Ammon's horn (tissue), 1 donor: ENCODE measurements at places on chromosomes 6 and 20.

GRCh38 chr6:46323312-46323965 is 152.7 kb upstream of the ENPP5 start:
- peak; percentile 56 for DNase-seq

- no peak for DNase-seq
Observed at GRCh38 chr20:49203011-49203410, 14.9 kb upstream of the STAU1 start.

GRCh38 chr6:30572148-30572547 is 906 bp downstream of the ABCF1 start:
- no peak for DNase-seq

GRCh38 chr6:3239110-3239830 is 11.8 kb upstream of the TUBB2B start:
- DNase-seq = no peak

DNA sequence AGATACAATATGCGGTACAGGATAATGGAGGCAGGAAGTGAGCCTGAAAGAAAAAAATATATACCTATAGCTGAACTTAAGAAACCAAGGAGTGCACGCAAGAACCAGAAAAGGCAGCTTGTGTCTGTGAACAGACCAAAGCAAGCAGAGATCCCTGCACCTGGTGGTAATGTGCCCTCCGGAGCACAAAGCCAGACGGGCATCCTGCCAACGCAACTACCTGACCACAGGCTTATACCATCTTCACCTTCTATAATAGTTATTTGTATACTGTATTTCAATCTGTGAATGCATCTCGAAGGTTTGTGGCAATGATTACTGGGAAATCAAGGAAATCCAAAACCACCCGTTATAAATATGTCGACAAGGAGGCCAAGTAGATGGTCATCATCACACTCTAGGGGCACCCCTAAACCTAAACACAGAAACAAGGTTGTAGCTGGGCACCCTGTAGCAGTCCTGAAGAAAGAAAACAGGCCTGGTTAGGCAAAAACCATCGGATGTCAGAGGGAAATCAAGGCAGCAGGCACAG is 801 bp downstream of the FBXL4 start:
- peak; percentile 20 for DNase-seq

DNA sequence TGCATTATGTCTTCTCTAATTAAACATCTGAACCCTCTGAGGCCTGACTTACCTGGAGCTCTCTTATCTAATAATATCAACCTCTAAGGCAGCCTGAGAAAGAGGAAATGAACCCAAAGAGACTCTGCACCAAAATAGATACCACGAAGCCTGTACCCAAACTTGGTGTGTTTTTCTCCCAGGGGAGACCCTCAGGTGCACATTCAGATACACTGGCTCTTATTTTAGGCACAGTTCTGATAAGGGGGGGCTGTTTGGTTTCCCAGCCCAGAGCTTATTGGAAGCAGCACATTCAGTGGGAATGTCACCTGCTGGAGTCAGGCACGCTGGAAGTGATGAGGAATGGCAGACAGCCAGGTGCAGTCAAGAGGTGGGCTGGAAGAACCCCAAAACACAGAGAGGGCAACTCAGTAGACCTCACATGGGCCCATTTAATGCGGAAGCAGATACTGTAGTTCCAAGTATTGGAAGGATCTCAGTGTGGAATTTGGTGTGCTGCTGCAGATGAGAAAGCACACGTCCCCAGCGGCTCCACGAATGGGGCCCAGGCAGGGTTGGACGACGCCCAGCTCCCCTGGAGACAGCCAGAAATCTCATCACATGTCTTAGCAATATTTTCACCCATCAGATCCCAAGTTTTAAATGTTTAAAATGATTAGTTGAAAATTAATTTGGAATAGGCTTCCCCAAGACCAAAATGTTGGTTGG is 9.7 kb upstream of the CCR6 start:
- DNase-seq = no peak

DNA sequence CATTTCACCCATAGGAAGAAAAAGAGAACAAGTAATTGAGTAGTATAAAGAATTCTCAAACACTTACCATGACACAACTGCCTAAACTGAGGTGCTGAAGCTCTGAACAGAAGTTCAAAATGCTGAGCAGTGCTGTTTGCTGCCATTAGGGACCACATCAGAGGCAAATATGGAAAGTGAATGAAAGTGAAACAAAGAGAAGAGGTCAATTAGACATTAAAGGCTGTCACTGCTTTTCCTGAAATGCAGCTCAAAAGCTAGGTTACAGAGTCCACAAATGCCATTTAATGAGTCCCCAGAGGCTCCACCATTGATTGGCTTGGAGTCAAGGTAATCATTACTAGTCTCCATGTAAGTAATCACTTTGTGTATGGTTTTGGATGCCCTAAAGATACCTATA is 46.1 kb downstream of the POU3F2 start:
- no peak for DNase-seq

GRCh38 chr6:4287811-4288244 is 152.5 kb upstream of the ECI2 start:
- no peak for DNase-seq

DNA sequence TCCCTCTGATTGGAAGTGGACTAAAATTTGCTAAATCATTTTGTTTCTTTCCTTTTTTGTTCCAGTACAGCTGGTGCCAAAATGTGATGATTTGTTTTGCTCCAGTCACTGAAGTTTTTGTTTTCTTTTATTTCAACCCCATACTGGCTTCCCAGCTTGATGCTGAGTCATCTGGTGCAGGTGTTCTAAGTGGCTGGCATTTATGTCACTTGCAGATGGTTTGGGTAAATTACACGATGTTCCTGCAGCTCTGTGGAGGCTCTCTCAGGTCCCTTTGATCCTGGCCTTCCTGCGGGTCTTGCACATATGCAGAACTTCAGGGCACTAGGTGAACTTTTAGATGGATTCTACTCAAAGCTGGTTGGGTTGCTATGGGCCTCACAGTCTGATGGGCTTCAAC is 577.7 kb downstream of the HAO1 start:
- DNase-seq = peak; percentile 3

GRCh38 chr6:1250489-1251197 is 61.3 kb upstream of the FOXQ1 start:
- DNase-seq = no peak

DNA sequence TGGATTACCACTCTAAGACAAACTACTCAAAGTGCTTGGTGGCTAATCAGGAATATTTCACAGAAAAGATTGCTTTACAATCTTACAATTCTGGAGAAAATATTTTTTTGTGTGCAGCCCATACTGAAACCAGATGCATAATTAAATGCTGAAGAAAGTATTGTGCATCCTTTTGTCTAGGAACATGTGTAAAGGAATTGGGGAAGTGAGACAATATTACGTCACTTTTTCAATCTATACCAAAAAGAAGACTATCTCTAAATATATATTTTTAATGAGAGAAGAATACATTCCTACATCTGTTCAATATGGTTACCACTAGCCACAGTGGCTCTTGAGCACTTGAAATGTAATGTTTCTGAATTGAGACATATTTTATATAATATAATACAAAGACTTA is 992.5 kb upstream of the ADGRB3 start:
- no peak for DNase-seq

DNA sequence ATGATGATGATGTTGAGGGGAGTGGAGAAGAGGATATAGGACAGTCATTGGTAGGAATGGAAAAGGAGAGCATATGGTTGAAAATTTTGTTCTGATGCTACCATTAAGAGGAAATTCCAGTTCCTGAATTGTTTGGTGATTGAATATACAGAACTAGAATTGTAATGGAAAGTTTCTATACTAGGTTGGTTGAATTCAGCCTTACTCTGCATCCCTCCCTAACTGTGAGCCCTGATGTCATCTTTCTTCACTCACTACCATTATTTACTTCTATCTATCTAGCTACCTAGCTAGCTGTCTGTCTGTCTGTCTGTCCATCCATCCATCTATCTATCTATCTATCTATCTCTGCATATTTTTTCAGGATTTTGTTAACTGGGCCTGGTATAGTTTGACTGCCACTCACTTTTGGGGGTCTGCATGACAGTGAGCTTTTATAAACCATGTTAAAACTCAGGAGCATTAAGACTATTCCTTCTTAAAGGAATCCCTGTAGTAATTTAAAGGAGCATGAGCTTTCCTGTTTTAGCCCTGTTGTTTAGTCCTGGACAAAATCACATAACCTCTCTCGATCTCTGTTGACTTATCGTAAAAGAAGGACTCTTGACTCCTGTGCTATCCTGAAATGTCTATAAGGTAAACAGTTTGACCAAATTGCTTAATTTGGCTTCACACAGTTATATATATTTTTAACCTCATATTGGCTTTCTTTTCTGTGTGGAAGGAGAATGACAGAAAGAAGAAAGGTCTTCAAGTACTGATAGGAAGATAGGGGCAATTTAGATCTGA is 71.4 kb downstream of the AKAP7 start:
- DNase-seq = no peak

DNA sequence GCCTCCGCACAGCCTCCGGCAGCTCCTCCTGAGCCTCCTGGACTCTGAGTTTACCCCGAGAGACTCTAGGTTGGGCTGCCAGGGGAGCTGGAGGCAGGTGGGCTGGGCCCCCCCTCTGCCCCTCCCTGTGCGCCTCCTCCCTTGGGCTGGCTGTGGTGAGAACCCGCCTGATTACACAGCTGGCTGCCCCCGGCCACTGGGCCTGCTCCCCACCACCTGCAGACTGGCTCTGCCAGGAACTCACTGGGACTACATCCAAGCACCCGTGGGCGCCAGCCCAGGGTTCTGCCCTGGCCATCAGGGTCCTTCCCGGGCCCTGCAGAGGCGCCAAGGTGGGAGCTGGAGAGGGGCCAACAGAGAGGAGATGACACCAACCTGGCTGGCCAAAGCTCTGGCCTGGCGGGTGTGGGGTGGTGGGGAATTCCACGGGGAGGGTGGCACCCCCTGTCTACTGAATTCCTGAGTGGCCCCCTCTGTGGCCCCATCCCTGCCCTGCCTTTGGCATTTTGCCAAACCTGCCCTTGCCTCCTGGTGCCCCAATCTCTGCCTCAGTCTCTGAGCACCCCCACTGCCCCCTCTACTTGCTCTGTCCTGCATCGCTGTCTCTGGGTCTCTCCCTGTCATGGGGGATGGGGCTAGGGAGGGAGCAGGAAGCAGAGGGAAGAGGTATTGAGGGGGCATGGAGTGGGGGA is 21.9 kb upstream of the CDH22 start:
- no peak for DNase-seq

GRCh38 chr6:5191222-5191621 is 69.5 kb downstream of the LYRM4 start:
- no peak for DNase-seq

GRCh38 chr6:18436341-18436740 is 49.2 kb downstream of the RNF144B start:
- DNase-seq = no peak

DNA sequence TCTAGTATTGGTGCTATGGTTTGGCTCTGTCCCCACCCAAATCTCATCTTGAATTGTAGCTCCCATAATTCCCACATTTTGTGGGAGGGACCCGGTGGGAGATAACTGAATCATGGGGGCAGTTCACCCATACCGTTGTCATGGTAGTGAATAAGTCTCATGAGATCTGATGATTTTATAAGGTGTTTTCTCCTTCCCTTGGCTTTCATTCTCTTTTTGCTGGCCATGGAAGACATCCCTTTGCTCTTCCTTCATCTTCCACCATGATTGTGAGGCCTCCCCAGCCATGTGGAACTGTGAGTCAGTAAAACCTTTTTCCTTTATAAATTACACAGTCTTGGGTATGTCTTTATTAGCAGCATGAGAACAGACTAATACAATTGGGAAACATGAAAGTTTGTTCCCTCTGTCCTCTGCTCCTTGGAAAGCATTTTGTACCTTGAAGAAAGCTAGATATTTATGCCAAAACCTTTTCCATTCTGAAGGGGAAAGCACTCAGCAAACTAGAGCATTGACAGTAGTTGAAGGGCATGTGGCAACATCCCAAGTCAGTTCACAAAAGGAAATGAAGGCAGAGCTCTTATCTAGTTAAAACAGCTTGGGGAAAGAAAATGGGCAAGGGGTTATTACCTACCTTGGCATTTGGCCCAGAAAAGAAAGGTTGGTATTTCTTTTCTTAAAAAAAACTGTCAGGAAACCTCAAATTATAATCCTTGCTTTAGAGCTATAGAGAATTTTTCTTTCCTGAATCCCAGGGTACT is 10.7 kb upstream of the TNFAIP3 start:
- no peak for DNase-seq

GRCh38 chr6:104597541-104598050 is 262.1 kb downstream of the HACE1 start:
- DNase-seq = no peak

- DNase-seq = no peak
Observed at GRCh38 chr6:79646006-79646405, 14.9 kb downstream of the SH3BGRL2 start.

GRCh38 chr6:46787871-46788540 is 5.2 kb upstream of the MEP1A start:
- no peak for DNase-seq

DNA sequence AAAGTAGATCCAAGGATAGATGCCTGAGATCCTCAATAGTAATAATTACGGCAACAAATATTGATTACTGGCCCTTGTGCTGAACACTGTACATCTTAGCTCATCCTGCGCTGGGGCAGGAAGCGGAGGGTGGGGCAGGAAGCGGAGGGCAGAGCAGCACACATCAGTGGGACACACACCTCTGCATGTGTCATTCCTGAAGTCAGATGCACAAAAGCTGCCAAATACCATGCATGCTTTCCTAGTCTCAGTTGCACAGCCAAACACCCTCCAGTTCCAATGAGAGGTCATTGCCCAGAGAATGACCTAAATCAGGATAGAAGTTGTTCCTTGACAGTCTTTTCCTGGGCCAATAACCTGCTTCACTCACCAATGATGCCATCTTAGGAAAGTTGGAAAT is 74.4 kb upstream of the FOXC1 start:
- DNase-seq = no peak

DNA sequence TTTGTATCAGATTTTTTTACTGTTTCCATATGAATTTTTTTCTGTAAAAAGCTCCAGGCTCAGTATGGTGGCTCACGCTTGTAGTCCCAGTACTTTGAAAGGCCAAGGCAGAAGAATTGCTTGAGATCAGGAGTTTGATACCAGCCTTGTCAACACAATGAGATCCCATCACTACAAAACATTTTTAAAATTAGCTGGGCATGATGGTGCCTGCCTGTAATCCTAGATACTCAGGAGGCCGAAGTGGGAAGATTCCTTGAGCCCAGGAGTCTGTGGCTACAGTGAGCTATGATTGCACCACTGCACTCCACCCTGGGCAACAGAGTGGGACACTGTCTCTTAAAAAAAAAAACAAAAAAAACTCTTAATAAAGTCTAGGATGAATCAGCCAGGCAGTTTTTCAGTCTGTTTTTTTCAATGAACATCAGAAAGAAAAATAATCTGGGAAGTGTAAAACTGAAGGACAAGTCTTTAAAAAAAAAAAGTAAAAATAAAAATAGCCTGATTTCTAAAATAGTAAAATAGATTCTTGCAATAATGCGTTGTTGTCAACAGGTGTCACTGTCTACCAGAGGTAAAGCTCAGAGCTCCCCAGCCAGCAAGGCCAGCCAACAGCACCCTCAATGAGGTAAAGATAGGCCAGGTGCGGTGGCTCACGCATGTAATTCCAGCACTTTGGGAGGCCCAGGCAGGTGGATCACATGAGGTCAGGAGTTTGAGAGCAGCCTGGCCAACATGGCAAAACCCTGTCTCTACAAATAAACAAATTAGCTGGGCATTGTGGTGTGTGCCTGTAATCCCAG is 9.3 kb upstream of the ATG5 start:
- DNase-seq = peak; percentile 49
